T1000 (cell line): ENCODE measurements at places on chromosomes 13 and 19.

DNA sequence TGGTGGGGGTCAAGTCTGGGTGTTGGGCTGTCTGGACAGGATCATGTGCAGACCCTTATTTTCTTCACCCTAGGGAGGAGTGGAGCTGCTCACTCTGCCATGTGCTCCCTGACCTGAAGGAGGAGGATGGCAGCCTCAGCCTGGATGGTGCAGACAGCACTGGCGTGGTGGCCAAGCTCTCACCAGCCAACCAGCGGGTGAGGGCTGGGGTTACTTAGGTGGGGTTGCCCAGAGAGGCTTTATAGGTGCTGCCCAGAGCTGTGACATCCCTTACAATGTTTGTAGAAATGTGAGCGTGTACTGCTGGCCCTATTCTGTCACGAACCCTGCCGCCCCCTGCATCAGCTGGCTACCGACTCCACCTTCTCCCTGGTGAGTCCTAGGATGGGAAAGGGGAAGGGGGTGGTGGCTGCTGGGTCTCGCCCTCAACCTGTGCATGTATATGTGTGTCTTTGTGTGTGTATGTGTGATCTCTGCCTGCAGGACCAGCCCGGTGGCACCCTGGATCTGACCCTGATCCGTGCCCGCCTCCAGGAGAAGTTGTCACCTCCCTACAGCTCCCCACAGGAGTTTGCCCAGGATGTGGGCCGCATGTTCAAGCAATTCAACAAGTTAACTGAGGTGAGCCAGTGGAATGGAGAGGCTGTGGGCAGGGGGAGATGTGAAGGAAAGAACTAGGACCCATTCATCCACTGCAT lies 5.1 kb downstream of the CHMP2A start:
- no peak for DNase-seq

GRCh38 chr19:45413497-45413896 lies 7.1 kb downstream of the POLR1G start:
- no peak for DNase-seq

GRCh38 chr13:36356058-36356457 lies 9.9 kb upstream of the SPART start:
- no peak for DNase-seq

DNA sequence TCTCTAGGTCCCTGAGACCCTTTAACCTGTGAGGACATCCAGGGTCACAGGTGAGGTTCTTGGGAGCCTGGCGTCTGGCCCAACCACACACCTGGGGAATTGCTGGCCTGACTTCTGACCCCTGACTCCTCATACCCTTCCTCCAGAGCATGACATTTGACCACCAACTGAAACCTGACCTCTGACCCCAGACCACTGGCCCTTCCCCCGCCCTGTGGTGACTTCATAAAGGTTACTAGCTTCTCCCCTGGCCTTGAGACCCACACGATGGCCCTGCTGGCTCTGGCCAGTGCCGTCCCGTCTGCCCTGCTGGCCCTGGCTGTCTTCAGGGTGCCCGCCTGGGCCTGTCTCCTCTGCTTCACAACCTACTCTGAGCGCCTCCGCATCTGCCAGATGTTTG lies at the start of gene SPACA6:
SPACA6 (plus strand) TSS at position 71 of the 400 bp plus-strand sequence; CDS start at position 268, 197 bp downstream.
- DNase-seq: no peak

GRCh38 chr13:113057084-113057483 lies 48.5 kb upstream of the F7 start:
- DNase-seq: no peak

GRCh38 chr13:59038824-59039223 lies 1124.9 kb downstream of the DIAPH3 start:
- no peak for DNase-seq
